MCF 10A (cell line): ENCODE measurements at places on chromosomes 1 and 21. TPM values are rescaled to one million over a fixed set of nuclear protein-coding genes. Genes with fewer than 3 reads are reported as not detected.
A peak's percentile ranks its signal among the peaks of the same experiment; 100 is the strongest.

RAB25 gene
- 1.6 and 5.5 TPM in 2 replicates for total RNA-seq

- H3K4me1 ChIP-seq: no peaks in the 10 kb centered on the region
- no peak overlapping the region for H3K27ac ChIP-seq
- DNase-seq: no peak
- no peak overlapping the region for H3K4me3 ChIP-seq
Observed at GRCh38 chr21:32946654-32947053, 79.1 kb upstream of the OLIG2 start.

C8B gene
- total RNA-seq: not detected in 2 replicates

DNA sequence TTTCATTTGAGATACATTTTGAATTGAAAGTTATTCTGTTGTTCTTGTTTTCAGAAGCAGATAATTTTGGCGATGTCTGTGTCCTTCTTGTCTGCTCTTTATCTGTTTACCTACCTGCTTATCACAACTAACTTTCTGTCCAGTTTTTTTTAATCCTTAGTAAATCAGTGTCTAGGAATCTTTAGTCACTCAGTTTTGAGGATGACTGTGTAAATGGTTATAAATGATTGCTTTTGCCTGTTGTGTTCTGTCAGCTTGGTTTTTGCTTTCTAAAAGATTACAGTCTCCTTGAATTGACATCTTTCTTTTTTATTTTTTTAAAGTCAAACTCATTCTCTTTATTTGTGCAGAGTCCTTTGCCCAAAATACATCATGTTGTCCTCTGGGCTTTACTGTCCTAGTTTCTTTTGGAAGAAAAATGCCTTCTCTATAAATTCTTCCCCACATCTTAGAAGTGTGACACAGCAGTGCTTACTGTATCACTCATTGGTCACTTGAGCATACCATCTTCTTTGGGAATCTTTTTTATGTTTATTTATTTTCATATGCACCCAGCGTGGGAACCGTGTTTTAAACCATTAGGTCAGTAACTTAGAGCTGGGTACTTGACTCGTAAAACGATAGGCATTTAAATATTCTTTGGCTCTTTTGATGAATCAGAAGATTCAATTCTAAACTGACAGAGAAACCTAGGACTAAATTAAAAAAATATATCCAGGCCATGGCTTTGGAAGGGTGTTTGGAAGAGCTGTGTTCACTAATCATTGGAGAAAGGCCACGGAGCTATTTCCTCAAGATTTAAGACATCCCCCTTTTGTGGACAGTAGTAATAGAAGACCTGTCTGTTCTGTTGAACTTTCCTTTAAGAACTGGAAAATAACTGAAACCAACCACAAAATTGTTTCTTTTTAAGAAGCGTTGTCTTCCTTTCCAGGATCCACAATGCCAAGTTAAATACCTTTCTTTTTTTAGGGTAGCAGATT, 20.9 kb downstream of the LAMC1 start:
- peaks cover 7% of the 10 kb centered on the region for H3K36me3 ChIP-seq
- peak; percentile 70 for DNase-seq
- no peaks in the 10 kb centered on the region for H3K27me3 ChIP-seq
- peaks cover 37% of the 10 kb centered on the region for H3K4me1 ChIP-seq
